Tibial artery (tissue), 4 donors: ENCODE measurements at places on chromosomes 2 and 18.

- no peak for DNase-seq
- H3K4me1 ChIP-seq = no peaks in the 10 kb centered on the region
- no peak overlapping the region for H3K4me3 ChIP-seq
- H3K36me3 ChIP-seq = no peaks in the 10 kb centered on the region
Observed at GRCh38 chr2:120625865-120626560, 109.7 kb upstream of the GLI2 start.

GRCh38 chr2:240788482-240788881, 31.5 kb downstream of the KIF1A start:
- no peak for DNase-seq
- H3K4me3 ChIP-seq = no peak overlapping the region
- H3K36me3 ChIP-seq = no peaks in the 10 kb centered on the region
- peaks cover 72% of the 10 kb centered on the region for H3K27me3 ChIP-seq
- no peaks in the 10 kb centered on the region for H3K4me1 ChIP-seq

DNA sequence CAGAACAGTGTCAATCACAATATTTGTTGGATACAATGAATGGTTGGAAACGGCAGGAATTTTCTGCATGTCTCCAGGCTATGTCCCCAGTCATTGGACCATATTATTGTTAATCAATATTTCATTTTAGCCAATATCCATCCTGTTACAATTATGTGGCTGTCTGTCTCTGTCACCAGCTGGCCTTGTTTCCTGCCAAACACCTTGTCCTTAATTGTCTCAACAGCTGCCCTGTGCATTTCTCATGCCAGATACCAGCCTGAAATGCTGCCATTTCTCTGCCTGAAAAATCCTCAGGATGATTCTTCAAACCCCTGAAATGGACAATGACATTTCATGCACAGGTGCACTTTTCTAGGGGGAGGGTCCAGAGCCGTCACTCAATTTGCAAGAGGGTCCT, 170.6 kb downstream of the ALPK2 start:
- H3K4me3 ChIP-seq = no peak overlapping the region
- no peaks in the 10 kb centered on the region for H3K27me3 ChIP-seq
- H3K27ac ChIP-seq = no peak overlapping the region
- no peak for DNase-seq

DNA sequence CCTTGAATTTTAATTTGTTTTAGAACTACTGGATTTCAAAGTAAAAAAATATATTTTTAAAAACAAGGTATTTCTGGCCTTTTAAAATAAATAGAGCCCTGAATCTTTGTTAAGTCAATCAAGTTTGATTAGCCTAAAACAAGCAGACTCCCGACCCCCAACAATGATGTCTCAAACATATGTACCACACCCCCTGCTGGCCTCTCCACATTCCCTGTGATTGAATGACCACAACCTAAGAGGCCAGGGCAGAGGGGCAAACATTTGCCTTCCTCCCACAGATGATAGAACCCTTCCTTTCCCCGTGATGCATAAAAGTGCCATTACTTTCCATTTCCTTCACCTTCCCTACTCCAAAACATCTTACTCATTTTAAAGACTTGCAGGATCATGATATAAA, 130.9 kb downstream of the STK39 start:
- no peaks in the 10 kb centered on the region for H3K36me3 ChIP-seq
- no peak for DNase-seq
- peaks cover 26% of the 10 kb centered on the region for H3K4me1 ChIP-seq
